AG10803 (cell line): ENCODE measurements at places on chromosomes 1 and 21.

- peak; percentile 86 for DNase-seq
Measured at GRCh38 chr1:202283991-202284390, 57.7 kb downstream of the UBE2T start.

DNA sequence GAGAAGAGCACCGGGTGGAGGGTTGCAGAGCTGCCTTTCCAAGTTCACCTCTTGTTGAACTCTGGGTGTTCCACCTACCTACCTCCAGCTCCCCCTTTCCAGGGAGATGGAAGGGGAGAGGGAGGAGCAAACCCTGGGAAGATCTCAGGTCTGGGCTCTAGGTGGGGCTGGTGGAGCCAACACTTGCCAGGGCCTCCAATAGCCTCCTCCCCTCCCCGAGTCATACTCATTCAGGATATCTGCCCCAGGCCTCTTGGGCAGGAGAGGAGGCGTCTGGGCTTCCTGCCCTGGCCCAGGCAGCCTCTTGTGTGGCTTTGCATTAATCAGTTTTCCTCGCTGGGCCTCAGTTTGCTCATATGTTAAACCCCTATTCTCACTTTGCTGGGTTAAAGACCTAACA is 13.4 kb downstream of the RAP1GAP start:
- no peak for DNase-seq

DNA sequence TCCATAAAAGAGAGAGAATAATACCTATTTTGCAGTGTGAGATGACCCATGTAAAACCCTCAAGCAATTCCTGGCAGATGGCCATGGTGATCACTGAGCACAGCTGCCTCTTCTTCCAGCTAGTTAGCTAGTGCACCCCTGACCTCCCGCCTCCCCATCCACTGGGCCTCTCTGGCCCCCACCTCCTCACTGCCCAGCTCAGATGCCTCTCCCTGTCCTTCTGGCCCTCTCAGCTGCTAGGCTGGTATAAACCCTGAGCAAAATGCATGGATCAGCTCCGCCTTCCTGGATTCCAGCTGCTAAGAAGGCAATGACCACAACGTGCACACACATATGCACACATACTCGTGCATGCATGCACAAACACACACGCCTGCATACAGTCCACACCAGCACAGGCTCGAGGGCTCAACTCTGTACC is 117.2 kb downstream of the DMRTB1 start:
- no peak for DNase-seq

DNA sequence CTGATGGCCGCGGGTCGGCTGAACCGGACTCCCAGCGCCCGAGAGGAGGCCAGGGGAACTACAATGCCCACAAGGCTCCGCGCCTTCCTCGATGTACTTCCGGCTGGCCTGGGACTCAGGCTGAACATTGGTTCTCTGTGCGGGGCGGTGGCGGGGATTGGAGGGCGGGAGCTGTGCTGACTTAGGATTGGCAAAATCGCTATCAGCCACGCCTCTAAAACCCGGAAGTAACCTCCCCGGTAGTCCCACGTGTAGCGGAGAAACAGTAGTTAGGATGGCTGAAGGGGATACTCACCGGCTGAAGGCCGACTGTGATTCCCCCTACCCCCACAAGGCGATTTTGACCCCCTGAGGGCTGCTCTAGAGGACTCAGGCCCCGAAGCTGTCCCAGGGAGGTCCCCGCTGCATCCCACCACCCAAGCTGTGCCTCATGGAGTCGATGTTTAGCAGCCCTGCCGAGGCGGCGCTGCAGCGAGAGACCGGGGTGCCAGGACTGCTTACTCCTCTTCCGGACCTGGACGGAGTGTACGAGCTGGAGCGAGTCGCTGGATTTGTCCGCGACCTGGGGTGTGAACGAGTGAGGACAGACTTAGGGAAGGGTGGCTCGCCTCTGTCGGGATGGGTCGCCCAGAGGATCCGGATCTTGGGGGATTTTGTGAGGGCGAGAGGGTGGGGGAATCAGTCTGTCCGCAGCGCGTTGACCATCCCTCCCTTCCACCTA is at the start of gene DPH2:
Gene DPH2, plus strand, starts transcription at position 265 of the 721 bp plus-strand sequence. Its CDS starts 166 bp downstream, at position 431.
- DNase-seq, result peak; percentile 96

DNA sequence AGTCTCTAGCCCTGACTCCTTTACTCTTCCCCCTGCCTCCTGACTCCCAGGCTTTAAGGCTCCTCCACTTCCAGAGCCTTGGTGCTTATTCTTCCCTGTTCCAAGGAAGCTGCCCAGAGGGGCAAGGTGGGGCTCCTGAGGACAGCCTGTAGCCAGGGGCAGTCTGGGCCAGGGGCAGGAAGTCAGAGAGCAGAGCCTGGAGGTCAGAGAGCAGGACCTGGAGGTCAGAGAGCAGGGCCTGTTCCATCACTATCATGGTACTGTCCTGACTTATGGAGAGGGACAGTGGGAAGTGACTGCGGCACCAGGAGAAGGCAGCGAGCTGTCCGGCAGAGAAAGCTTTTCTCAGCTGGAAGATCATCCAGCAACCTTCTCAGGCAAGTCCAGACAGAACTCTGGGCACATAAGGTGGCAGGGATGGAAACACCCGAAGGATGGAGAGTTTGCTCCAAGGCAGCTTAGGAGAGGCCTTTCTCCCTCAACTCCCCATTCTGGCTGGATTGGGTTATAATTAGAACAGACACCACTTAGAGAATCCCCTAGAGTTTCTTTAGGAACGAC is 25.0 kb downstream of the PLXNA2 start:
- no peak for DNase-seq

DNA sequence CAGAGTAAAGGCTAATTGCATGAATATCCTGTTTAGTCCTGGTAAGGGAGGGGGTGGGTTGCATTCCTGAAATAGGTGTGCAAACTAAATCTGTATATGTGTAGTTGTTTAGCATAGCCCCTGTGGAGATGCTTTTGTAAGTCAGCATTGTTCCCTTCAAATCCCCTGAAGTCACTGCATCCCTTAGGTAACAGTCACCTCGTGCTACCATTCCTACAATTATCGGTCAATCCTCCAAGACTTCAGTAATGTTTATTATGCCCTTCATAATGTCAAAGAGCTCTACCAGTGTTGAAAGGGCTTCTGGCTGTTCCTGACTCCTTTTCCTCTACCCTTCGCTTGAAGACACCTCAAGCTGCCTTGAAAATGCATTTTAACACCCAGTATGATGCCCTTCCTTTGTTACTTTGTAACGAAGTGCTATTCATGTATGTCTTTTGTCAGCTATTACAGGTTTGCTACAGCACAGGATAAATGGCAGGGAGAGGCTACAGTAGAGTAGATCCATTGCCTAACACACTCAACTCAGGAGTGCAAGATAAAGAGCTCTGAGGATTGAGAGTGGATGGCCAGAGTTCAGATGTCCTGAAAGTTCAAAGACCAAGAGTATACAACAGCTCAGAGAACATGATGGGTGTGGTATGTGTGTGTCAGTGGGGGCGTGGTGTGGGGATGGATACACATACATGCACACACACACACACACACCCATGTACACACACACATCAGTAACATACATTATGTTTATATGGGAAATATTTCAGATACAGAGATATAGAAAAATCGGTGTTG is 27.4 kb upstream of the FOXD3 start:
- no peak for DNase-seq

DNA sequence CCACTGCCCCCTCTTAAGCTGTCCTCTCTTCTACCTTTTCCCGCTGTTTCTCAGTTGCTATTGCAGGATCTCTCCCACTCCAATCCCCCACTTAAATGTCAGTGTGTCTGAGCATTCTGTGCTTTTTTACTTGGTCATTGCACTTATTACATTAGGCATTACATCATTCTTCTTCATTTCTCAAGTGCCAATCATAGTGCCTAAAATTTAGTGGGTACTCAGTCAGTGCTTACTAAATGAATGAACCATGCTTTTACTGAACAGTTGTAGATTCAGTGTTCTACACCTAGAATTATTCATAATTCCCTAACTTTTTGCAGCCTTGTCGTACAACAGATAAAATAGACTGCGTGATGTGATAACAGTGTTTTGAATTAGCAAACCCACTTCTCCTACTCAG is 19.4 kb downstream of the ARMH1 start:
- no peak for DNase-seq

GRCh38 chr1:34852677-34853217 is 6.8 kb downstream of the SMIM12 start:
- peak; percentile 92 for DNase-seq

GRCh38 chr1:113854234-113854633 is 17.3 kb downstream of the PTPN22 start:
- DNase-seq, result no peak

DNA sequence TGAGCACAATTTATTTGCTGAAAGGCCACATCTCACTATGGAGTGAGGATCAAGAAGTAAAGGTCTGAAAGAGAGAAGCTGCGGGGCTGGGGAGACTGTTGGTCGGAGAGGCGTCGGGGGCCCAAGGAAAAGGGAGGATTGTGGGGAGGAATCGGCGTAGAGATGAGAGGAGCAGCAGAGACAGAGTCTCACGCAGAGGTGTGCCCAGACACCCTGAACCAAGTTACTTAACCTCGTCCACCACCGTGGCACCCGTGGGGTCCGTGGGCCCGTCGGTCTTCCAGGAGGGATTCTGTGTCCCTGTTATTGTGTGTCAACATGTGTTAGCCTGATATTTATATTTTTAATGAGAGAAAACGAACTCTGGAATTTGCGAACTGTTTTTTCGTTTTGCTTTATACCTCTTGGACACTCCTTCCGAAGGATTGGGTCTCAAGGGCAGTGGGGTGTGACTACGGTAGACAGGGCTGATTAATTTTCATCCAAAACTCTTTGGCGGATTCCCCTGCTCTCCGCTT is 3.8 kb upstream of the NBPF1 start:
- DNase-seq, result no peak

DNA sequence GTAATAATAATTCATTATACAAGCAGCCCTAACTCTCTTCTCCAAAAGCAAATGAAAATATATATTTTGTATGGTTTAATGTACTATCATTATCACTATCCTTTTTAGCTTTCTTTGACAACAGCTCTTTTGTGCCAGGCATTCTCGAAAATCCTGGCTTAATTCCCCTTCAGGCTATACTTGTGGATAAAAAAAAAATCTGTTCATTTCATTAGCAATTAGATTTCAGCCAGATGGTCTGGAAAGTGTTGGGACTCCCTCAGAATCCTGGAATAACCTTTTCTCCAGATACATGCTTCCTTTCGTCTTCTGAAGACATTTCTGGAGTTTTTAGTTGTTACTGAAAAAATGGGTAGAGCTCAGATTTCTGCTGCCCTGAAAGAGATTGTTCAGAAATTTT is 83.4 kb upstream of the PLPPR4 start:
- DNase-seq, result no peak

- no peak for DNase-seq
Measured at GRCh38 chr1:184255560-184255959, 131.3 kb upstream of the C1orf21 start.

DNA sequence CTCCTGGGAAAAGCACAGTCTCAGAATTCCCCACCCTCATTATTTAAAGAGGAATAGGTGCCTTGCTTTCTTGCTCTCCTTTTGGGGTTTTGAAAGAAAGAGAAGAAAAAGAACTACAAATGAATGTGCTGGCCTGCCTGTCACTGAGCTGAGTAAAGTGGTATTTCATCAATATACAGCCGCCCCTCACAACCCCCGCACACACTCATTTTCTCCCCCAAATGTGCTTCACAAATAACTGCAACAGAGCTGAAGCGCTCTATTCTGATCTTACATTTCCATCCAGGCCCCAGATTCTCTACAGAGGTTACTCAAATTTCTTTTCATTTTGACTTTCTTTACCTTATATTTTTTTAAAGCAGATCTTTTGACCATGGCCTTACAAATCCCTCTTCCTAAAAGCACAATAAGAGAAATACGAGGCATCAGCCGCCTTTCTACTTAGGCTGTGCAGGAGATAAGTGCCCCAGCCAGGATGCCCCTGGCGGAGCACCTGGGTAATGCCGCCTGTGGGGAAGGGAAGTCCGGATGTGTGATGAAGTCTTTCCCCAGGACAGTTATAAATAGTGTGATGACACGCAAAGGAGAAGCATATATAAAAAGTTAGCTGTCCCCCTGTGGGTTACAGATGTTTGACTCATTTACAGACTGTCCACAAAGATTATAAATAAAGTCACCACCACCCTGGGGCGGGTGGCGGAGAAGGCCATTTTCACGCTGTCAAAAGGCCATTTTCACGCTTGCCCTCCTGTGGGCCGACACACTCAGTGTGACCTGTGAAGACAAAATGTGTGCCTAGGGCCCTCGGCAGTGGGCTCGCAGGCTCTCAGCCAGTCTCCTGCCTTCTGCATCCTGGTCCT is 6.5 kb downstream of the KCNN3 start:
- DNase-seq, result peak; percentile 44

DNA sequence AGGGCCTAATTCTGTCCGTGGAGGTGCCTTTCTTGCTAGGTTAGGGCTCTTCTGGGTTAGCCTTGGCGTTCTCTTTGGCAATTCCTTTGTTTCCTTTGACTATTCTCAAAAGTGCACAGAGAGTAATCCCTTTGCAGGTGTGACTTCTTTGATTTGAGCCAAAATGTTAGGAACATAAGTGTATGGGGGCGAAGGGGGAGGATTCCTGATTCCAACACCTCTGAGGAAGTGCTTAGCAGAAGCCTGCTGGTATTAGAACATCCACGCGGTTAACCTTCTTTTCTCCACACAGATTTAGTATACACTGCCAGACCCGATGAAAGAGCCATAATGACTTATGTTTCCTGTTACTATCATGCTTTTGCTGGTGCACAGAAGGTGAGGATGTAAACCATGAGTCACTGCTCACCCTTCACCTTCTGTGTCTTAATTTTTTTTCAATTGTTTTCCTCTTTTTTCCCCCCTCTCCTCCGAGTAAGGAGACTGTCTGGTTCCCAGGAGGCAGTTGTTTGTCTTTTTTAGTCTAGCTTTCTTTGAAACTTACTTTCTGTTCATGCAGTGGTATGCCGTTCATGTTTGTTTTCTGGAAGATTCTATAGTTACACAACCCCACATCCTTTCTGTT is 48.0 kb downstream of the ACTN2 start:
- no peak for DNase-seq

GRCh38 chr1:33029921-33030320 is 6.8 kb downstream of the AK2 start:
- no peak for DNase-seq

- no peak for DNase-seq
Measured at GRCh38 chr1:243390162-243390791, 134.4 kb downstream of the SDCCAG8 start.

DNA sequence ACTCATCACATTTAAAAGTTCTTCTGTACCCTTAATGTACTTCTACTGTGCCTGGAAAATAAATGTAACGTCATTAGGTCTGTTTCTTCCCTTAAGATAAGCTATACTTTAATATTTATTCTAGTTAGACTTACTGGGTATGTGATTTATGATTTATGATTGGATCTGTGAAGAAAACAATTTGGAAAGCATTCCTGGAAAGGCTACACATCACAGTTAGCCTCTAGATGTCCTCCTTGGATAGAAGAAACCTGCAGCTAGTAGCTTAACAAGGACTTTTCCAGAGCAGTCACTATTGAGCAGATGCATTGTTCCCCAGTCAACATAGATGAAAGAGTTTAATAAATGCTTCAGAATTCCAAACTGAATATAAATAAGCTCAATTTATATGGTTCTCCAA is 22.2 kb upstream of the ABL2 start:
- DNase-seq, result peak; percentile 63

GRCh38 chr1:234295068-234295467 is 78.2 kb upstream of the COA6 start:
- no peak for DNase-seq
